ENCODE measurements at places on chromosomes 12 and 14. TPM values are rescaled to one million over a fixed set of nuclear protein-coding genes. Genes with fewer than 3 reads are reported as not detected.

DNA sequence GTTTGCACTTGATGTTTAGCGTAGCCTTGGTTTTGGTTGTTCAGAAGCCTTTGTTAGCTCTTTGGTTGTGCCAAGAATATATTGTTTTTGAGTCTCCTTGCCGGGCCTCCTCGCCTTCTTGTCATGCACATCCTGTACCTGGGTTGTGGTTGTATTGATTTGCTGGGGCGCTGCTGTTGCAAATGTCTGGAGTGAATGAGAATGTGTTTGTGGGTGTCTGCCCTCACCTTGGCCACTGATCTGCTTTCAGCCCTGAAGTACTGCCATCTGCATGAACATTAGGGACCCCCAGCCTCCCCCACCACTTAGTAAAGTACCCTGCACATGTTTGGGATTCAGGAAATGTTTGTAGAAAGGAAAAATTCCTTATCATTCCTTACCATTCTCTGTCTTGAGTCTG lies 16.5 kb downstream of the PRKCH start:
- no peak for DNase-seq

DNA sequence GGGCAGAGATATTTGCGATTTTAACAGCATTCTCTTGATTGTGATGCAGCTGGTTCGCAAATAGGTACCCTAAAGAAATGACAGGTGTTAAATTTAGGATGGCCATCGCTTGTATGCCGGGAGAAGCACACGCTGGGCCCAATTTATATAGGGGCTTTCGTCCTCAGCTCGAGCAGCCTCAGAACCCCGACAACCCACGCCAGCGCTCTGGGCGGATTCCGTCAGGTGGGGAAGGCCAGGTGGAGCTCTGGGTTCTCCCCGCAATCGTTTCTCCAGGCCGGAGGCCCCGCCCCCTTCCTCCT lies 271 bp upstream of the PSEN1 start:
- no peak for DNase-seq

The OLR1 gene
- total RNA-seq: not detected

The HOXC13 gene
- total RNA-seq: 0.23 TPM

The TEDC1 gene
- total RNA-seq: 15.4 TPM

The POMT2 gene
- 20.5 TPM for total RNA-seq

DNA sequence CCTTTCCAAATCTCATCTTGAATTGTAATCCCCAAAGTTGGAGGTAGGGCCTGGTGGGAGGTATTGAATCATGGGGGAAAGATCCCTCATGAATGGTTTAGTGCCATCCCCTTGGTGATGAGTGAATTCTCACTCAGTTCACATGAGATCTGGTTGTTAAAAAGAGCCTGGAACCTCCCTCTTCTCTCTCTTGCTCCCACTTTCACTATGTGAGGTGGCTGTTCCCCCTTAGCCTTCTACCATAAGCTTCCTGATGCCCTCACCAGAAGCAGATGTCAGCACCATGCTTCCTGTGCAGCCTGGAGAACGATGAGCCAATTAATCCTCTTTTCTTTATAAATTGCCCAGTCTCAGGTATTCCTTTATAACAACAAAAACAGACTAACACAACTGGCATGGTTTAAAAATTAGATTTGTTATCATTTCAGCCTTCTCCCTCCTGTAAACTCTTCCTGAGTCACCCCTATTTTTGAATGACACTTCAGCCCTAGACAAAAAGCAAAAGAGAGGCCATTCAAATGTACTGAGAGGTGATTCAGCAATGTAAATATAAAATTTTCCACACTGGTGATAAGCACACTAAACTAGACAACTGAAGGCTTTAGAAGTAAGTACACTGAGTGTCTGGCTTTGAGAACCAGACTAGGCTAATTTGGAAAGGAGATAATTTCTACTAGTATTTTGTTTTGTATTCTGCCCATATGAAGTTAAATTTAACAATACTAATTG lies 212.1 kb upstream of the ABCD2 start:
- no peak for DNase-seq

The ASB2 gene
- total RNA-seq: 60.0 TPM

The GUCY2C gene
- total RNA-seq: not detected

DNA sequence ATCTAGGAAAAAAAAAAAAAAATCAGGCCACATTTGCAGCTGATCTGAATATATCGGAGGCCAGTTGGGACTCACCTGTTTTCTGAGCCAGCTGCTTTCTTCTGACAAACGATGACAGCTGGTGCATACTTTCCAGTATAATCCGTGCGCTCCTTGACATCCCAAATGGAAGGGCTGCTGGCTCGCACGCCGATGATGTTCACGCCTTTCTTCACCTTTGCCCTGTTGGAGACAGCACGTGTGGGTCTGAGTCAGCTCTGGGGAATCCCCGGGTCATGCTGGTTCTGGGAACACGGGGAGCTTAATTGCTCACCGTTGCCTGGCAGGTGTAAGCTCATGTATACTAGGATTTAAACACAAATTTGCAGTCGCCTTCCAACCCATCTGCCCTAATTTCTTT lies 372.8 kb downstream of the TMEM132D start:
- DNase-seq: no peak

The HCAR1 gene
- total RNA-seq: 0.52 TPM

The B4GALNT1 gene
- 6.0 TPM for total RNA-seq

DNA sequence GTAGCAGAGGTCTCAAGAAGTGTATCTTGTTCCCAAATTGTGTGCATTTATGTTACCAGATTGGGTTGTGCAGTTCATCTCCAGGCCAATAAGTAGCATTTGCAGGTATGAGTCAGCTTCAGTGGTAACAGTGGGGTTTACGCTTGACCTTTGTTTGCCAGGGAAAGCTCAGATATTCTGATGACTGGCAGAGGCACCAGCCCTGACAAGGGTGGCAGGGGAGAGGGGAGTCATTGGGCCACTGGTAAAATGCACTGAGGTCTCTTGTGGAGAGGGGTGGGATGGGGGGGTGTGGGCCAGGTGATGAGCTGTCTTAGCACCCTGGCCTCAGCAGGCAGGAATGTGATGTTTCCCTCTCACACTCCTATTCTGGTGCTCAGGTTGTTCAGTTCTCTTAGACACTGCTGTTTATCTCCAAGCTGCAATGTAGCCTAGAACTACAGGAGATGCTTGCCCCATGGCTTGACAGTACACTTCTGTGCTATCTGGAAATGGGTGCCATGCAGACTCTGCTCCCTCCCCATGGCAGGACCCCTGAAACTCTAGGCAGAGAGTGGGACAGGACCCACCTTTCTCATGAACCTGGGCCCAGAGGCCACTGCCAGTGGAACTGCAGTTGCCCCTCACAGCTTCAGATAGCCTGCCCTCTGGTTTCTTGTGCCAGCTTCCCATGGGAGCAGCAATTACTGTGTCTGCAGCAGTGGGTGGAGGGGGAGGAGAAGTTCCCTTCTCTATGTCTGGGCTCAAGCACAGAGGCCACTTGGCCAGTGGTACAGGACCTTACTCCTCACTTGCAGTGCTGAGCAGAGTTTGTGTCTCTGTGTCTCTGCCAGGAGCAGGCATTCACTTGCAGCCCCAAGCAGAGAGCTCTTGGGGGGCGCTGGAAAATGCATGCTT lies 31.9 kb downstream of the USP15 start:
- no peak for DNase-seq

DNA sequence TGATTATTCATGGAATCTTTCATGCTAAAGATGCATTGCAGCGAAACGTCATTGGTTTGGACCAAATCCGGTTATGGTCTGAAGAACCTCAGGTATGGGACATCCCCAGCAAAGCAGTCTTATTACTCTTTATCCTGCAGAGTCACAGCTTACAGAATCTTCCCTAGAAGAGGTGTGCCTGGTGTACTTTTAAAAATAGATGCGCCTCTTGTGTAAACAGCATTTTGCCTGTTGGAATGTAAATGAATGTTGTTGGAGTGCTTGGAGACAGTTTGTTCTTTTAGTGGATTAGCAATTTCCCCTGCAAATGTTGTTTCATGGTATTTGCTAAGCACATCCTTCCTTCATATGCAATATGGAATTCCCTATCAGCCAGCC lies 242.5 kb downstream of the ZFP36L1 start:
- no peak for DNase-seq

DNA sequence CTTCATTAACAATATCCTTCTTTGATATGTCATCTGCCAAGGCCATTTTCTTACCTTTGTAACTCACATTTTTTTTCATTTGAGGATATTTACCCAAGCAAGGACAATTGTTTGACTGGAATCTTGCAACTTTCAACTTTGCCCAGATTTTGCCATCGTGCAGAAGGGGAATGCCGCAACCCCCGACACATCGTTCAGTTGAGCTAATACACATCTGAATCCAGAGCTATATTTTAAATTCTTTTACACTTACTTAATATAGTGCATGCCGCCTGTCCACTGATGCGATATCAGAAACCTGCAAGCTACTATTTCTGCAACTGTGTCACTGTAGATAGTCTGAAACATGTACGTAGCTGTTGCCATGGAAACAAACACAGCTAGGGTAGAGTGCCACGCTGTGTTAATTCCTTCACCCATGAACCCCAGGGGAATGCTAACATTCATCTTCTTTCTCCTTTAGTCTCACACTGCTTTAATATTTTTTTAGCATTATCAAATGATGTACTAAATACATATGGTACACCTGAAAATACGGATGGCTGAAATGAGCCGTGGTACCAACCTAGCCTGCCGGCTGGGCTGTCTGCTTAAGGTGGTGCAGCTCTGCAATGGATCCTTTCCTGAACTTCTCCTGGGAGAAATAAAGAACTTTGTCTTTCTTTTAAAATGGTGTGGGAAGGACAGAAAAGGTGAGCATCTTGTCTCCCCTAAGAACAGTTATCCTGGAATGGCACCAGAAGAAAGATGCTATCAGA lies 77.0 kb upstream of the FOXN3 start:
- DNase-seq: no peak

The SPX gene
- total RNA-seq: not detected

DNA sequence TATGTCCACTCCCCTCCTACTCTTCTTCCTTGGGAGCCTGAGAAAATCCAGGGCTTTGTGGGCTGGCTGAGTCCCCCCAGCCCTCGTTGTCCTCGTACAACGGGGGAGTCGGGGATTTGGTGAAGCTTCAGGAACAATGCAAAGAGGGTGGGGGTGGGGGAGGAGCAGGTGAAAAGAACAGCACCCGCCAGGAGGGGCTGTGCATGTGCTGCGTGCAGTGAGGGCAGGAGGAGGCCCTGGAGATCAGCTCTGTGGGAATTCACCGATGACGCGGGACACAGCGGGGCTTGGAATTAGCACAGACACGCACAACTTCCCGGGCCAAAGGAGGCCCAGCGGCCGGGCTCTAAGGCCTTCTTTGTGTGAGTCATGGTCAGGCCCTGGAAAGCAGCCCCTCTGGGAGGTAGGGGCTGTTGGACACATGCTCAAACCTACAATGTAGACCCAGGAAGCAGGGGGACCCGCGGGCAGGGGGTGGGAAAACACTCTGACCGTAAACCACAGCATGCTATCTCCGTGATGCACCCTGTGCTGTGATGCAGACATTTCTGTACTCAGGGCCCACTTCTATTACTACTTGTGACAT lies 32.8 kb downstream of the RBM19 start:
- peak; percentile 89 for DNase-seq

- no peak for DNase-seq
Measured at GRCh38 chr12:14650789-14651188, 45.6 kb downstream of the GUCY2C start.

Data from posterior vena cava (tissue), 2 donors.